ENCODE measurements at places on chromosomes 13 and 19.

DNA sequence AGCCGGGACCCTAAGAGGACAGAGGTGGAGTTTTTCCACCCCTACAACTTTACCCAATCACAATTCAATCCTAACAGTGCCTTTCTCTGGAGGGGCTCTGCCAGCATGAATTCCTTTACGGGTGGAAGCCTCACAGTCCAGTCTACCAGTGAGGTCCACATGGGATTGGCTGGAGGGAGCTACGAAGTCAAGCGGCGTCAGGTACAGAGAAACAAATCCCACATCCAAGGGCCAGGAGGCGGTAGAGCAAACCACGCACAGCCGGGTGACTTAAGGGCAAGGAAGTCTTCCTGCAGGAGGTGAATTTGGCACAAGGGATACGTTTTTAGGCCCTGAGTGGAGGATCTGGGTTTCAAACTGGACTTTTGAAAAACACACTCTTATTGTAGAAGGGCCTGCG lies 199.6 kb downstream of the UQCRFS1 start:
- no peak for DNase-seq

DNA sequence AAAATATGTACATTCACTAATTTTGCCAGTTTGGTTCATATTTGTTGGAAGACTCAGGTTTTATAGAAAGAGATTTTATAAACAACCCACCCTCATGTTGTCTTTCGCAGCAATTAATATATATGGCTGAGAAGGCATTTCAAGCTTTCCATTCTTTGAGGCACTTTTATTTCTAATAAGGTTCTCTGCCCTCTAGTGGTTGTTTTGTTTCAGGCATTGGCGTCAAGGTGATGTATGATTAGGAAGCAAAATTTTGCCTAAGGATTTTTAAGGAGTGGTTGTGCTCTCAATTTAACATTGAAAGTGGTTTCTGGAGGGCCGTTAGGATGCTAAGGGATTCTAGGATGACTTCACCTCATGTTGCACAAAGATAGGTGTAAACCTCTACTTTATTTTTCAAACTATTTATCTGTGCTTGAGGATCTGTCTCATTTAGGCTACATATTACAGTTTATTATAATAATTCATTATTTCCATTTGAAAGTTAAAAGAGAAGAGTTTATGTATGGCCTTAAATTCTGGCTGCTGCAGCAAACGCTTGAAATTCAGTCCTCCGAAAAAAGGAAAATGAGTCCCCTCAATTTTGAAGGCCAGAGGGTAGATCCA lies 35.9 kb downstream of the OXGR1 start:
- DNase-seq = peak; percentile 5

DNA sequence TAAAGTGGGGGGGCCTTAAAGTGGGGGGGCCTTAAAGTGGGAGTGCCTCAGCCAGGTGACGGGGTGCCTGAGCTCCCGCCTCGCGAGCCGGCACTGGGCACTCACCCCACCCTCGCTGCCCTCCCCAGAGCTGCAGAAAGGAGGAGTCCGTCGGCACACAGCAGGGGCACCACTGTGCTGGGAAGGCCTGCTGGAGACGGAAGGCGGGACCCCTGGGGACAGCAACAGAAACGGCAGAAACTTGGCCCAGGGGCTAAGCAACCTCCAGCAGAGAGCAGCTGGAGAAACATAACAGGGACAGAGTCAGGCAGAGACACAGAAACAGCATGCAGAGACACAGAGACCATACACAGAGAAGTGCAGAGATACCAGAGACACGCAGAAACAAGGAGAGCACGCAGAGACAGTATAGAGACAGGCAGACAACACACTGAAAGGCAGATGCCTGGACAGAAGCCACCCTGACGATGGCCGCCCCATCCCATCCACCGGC lies 7.9 kb downstream of the CFD start:
- no peak for DNase-seq

- DNase-seq = no peak
Observed at GRCh38 chr13:26771796-26772195, 11.2 kb upstream of the GPR12 start.

DNA sequence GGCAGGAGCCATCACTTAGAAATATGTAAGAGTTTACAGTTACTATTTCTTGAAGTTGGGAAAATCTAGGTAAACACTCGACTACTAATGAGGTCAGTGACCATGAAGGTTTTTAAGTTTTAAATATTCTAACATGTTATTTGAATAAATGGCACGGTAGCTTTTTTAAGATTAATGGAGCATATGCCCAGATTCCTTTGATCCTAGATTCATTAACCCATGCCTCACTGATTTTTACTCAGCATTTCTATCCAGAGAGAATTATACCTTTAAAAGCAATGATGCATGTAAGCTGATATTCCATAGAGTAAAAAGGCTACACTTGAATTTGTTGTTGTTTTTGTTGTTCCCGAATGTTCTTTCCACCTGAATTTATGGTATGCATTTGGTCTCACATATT lies 541.4 kb downstream of the DACH1 start:
- DNase-seq = no peak

GRCh38 chr19:34180709-34181108 lies 8.4 kb downstream of the LSM14A start:
- no peak for DNase-seq

All from CD4-positive, alpha-beta T cell treated with Interleukin-4 for 1 hour (primary cell).